ENCODE measurements at places on chromosomes 13 and 19. TPM values are rescaled to one million over a fixed set of nuclear protein-coding genes. Genes with fewer than 3 reads are reported as not detected.

- H3K27ac ChIP-seq = peak within 1 kb of the TSS; percentile 85
- H3K4me3 ChIP-seq = peak within 1 kb of the TSS; percentile 60
- peaks cover 23% of the 10 kb centered on the region for H3K4me1 ChIP-seq
- DNase-seq = peak; percentile 91
- H3K27me3 ChIP-seq = no peaks in the 10 kb centered on the region
- peaks cover 27% of the 10 kb centered on the region for H3K36me3 ChIP-seq
Measured at GRCh38 chr19:34676697-34677385, at the start of gene SCGB2B2. Gene SCGB2B2, minus strand, starts transcription at chr19:34677159. Its CDS starts 82,596 bp downstream, at chr19:34594563.

DNA sequence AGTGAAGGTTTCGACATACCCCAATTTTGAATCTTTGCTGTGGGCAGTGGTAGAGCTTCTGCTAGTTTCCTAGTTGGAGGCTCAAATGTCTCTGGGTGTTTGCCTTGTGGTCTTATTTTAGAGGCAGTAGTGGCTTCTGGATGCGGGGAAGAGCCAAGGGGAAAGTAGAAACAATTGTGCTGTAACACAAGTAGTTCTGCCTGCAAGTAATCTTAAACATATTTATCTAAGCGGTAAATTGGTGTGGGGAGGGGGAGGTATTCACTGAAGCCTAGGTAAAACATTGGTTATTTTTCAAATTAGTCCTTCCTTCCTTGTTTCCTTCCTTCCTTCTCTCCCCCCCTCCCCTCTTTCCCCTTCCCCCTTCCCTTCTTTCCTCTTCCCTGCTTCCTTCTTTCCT is at the start of gene PCDH20:
Gene PCDH20, minus strand, starts transcription at position 101 of the 400 bp plus-strand sequence. CDS start 691 bp downstream, outside the sequence.
- no peaks in the 10 kb centered on the region for H3K4me1 ChIP-seq
- no peaks in the 10 kb centered on the region for H3K36me3 ChIP-seq
- H3K27ac ChIP-seq = no peak within 1 kb of the TSS

- no peaks in the 10 kb centered on the region for H3K36me3 ChIP-seq
- H3K27me3 ChIP-seq = peaks cover 87% of the 10 kb centered on the region
- H3K4me3 ChIP-seq = no peak overlapping the region
- no peak overlapping the region for H3K27ac ChIP-seq
- peaks cover 7% of the 10 kb centered on the region for H3K4me1 ChIP-seq
Measured at GRCh38 chr13:27822873-27823311, 30.6 kb downstream of the GSX1 start.

Gene SMAD9
- total RNA-seq = not detected

Gene CRX
- total RNA-seq = not detected

GRCh38 chr13:62357887-62358645 is 942.4 kb upstream of the PCDH20 start:
- no peaks in the 10 kb centered on the region for H3K36me3 ChIP-seq
- H3K4me3 ChIP-seq = no peak overlapping the region
- H3K4me1 ChIP-seq = no peaks in the 10 kb centered on the region

DNA sequence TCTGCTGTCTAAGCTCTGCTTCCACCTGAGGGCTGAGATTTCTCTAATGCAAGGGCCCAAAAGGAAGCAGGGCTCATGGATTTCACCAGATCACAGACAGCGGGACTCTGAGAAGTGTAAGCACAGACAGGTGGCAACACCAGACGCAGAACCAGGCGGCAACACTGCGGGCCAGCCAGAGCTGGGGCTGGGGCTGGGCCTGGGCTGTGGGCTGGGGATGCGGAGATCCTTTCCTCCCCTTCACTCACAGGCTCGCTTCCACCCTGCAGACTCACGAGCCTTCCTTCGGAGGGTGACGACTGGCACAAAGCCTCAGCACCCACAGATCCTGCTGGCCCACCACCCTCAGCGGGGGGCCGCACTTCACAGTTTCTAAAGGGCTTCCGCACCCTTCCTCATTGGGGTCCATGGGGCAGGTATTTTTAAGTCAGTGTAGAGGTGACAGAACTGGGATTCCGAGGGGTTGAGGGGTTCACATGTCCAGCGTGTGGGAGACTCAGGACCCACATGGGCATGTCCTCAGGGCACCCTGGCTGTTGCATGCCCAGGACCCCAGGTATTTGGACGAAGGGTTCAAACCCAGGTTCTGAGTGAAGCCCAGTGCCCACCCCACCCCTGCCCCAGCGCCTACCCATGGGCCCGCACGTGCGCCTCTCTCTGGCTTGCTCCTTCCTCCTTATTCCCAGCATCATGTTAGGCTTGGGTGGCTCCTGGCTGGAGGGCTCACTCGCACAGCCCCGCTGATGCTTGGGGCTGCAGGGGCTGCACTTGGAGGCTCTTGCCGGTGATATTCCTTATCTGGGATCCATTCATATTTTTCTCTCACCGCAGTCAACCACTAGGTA is 137.3 kb upstream of the GPR12 start:
- H3K27ac ChIP-seq = no peak overlapping the region
- no peaks in the 10 kb centered on the region for H3K27me3 ChIP-seq
- no peaks in the 10 kb centered on the region for H3K4me1 ChIP-seq
- DNase-seq = no peak

- peak overlapping the region; percentile 33 for H3K4me3 ChIP-seq
- DNase-seq = no peak
- no peak overlapping the region for H3K27ac ChIP-seq
- H3K27me3 ChIP-seq = peaks cover 5% of the 10 kb centered on the region
- H3K36me3 ChIP-seq = no peaks in the 10 kb centered on the region
Measured at GRCh38 chr19:30719189-30719998, 347.2 kb downstream of the ZNF536 start.

- H3K36me3 ChIP-seq = peaks cover 3% of the 10 kb centered on the region
- H3K27me3 ChIP-seq = no peaks in the 10 kb centered on the region
- H3K4me1 ChIP-seq = peaks cover 41% of the 10 kb centered on the region
- H3K4me3 ChIP-seq = peak overlapping the region; percentile 100
- DNase-seq = no peak
- H3K27ac ChIP-seq = peak overlapping the region; percentile 95
Measured at GRCh38 chr19:53865523-53865917, 2.2 kb upstream of the MYADM start.

GRCh38 chr19:6738787-6739389 is 592 bp upstream of the TRIP10 start:
- DNase-seq = no peak
- H3K4me3 ChIP-seq = peak overlapping the region; percentile 57
- peak overlapping the region; percentile 72 for H3K27ac ChIP-seq
- H3K27me3 ChIP-seq = no peaks in the 10 kb centered on the region
- H3K4me1 ChIP-seq = peaks cover 56% of the 10 kb centered on the region

Gene LMTK3
- 15.6 TPM for total RNA-seq

- H3K27ac ChIP-seq = no peak overlapping the region
- no peaks in the 10 kb centered on the region for H3K36me3 ChIP-seq
- no peaks in the 10 kb centered on the region for H3K4me1 ChIP-seq
- DNase-seq = no peak
- no peak overlapping the region for H3K4me3 ChIP-seq
- H3K27me3 ChIP-seq = no peaks in the 10 kb centered on the region
Measured at GRCh38 chr13:86846501-86846900, 824.7 kb upstream of the SLITRK5 start.

Gene ZNF569
- 5.2 TPM for total RNA-seq

Gene MISP
- not detected for total RNA-seq

- H3K27ac ChIP-seq = no peak overlapping the region
- H3K4me3 ChIP-seq = no peak overlapping the region
- H3K4me1 ChIP-seq = peaks cover 24% of the 10 kb centered on the region
- peaks cover 51% of the 10 kb centered on the region for H3K36me3 ChIP-seq
- no peaks in the 10 kb centered on the region for H3K27me3 ChIP-seq
Measured at GRCh38 chr19:19356901-19357566, 36.4 kb downstream of the MAU2 start.

DNA sequence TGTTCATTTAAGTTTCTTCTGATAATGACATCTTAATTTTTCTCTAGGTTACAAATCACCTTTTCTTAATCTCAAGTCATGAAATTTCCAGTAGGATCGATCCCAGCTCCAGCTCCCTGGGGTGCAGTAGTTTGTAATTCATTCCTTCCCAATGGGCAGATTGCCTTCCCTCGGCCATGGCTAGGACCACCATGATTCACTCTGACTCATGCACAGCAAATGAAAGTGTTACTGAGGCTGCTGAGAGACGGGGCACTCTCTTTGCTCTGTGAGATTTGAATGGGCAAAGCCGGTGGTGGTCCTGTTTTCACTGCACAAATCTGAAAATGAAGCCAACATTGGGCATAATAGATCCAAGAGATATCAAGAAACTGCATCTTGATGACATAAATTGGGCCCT is 202.8 kb upstream of the IRS2 start:
- H3K27me3 ChIP-seq = no peaks in the 10 kb centered on the region
- DNase-seq = no peak
- H3K27ac ChIP-seq = no peak overlapping the region
- no peaks in the 10 kb centered on the region for H3K36me3 ChIP-seq
- no peaks in the 10 kb centered on the region for H3K4me1 ChIP-seq

- H3K27ac ChIP-seq = no peak overlapping the region
- no peaks in the 10 kb centered on the region for H3K4me1 ChIP-seq
- no peak for DNase-seq
- no peaks in the 10 kb centered on the region for H3K36me3 ChIP-seq
- H3K4me3 ChIP-seq = no peak overlapping the region
- H3K27me3 ChIP-seq = no peaks in the 10 kb centered on the region
Measured at GRCh38 chr13:105127732-105128131, 1407.7 kb downstream of the EFNB2 start.

Gene LGALS14
- total RNA-seq = not detected

Gene ERVV-1
- total RNA-seq = not detected

- H3K27me3 ChIP-seq = no peaks in the 10 kb centered on the region
- DNase-seq = no peak
- H3K27ac ChIP-seq = no peak overlapping the region
- peaks cover 2% of the 10 kb centered on the region for H3K36me3 ChIP-seq
Measured at GRCh38 chr19:39156326-39157230, 31.0 kb downstream of the PAK4 start.

GRCh38 chr13:40996426-40997092 is 22.6 kb downstream of the ELF1 start:
- no peak overlapping the region for H3K4me3 ChIP-seq
- DNase-seq = no peak
- no peaks in the 10 kb centered on the region for H3K27me3 ChIP-seq
- peaks cover 60% of the 10 kb centered on the region for H3K4me1 ChIP-seq
- H3K36me3 ChIP-seq = peaks cover 49% of the 10 kb centered on the region

DNA sequence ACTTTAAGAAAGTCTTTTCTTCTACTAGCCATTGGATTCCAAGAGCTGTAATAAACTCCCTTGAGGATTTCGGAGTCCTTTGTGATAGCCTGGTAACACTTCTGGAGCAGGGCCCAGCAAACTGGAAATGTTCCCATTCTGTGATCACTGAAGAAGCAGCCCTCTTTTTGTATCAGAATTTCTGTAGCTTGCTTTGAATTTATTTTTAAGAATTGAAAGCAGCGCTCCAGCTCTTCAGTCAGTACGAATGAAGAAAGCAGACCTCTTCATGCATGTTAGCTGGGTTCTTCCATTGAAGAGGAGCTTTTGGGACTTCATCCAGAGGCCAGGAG is 141.5 kb downstream of the AKAP11 start:
- no peaks in the 10 kb centered on the region for H3K36me3 ChIP-seq
- no peak overlapping the region for H3K4me3 ChIP-seq
- no peaks in the 10 kb centered on the region for H3K27me3 ChIP-seq
- no peak overlapping the region for H3K27ac ChIP-seq

DNA sequence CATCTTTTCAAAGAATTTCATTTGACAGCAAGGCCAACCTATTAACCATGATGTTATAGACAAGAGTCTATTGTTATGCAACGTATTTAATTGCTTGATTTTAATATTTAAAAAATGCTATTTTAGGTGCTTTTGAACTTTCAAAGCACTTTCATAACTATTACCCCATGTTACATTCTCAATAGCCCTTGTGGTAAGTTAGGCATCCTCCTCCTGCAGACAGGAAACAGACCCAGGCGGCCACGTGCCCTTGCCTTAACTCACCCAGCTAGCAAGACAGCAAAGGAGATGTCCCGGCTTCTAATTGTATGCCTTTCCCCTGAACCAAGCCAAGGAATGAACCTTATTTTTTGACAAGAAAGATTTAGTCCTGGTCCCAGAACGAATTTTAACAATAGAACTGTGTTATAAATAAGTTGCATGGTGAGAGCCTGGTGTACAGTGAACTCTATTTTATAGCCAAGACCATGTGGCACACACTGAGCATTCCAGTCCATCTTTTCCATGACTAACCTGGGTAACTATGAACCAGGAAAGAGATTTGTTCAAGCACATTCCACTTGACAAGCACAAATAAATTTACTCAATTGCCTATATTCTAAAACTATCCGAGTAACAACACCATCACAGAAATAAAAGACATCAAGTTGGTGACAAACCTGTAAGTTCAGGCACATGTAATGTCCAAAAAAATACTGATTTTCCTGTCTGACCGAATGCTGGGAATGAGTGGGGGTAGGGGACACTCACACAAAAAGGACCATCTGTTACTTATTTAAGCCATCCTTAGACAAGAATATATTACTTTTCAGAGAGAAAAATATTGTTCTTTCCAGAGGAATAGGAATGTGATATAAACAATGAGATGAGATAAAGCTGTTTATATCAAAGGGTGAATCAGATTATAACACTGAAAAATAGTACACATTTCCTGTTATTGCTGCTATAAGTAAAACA is 163.0 kb downstream of the EFNB2 start:
- no peak overlapping the region for H3K27ac ChIP-seq
- H3K36me3 ChIP-seq = no peaks in the 10 kb centered on the region
- no peak for DNase-seq
- peaks cover 3% of the 10 kb centered on the region for H3K27me3 ChIP-seq
- H3K4me1 ChIP-seq = no peaks in the 10 kb centered on the region

DNA sequence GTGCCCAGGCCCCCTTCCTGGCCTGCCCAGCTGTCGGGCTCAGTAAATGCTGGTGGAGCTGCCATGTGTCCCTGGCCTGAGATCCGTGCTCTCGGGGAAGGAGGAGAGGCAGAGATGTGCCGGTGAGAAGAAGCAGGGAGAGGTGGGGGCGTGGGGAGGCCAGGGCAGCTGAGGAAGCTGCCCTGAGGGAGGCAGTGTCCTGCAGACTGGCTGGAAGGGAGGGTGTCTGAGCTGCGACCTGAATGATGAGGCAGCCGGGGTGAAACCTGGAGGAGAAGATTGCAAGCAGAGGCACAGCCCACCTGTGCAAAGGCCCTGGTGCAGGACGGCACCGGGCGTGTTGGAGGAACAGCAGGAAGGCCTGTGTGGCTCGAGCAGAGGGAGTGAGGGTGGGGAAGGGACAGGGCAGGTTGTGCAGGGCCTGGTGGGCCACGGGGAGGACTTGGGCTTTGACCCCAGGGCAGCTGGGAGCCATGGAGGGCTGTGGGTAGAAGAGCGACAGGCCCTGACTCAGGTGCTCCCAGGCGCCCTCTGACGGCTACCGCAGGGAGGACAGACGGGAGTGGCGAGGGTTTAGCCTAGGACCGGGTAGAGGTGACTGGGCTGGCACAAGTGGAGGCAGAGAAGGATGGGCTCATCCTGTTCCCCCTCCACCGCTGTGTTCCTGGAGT is 14.0 kb upstream of the CELF5 start:
- peaks cover 6% of the 10 kb centered on the region for H3K4me1 ChIP-seq
- no peaks in the 10 kb centered on the region for H3K27me3 ChIP-seq
- no peak overlapping the region for H3K27ac ChIP-seq
- H3K4me3 ChIP-seq = no peak overlapping the region
- peak; percentile 70 for DNase-seq
- H3K36me3 ChIP-seq = peaks cover 20% of the 10 kb centered on the region

Measured in CD4-positive, alpha-beta T cell (primary cell).